ENCODE measurements at places on chromosomes 2 and 18. TPM values are rescaled to one million over a fixed set of nuclear protein-coding genes. Genes with fewer than 3 reads are reported as not detected.

KDSR gene
- 26.0 TPM for total RNA-seq

GAL3ST2 gene
- total RNA-seq: not detected

ERFE gene
- 3.8 TPM for total RNA-seq

RAB27B gene
- 31.8 TPM for total RNA-seq

BOD1L2 gene
- not detected for total RNA-seq

TPO gene
- total RNA-seq: 0.07 TPM

TWSG1 gene
- 32.5 TPM for total RNA-seq

EFR3B gene
- total RNA-seq: 0.07 TPM

COLEC12 gene
- total RNA-seq: not detected

IMP4 gene
- 142 TPM for total RNA-seq

NOSTRIN gene
- under 0.01 TPM for total RNA-seq

GYPC gene
- 2.8 TPM for total RNA-seq

CRYGC gene
- total RNA-seq: not detected

ALPG gene
- total RNA-seq: not detected

LGALSL gene
- total RNA-seq: 17.7 TPM

EFHD1 gene
- total RNA-seq: 0.07 TPM

TBR1 gene
- not detected for total RNA-seq

MFSD6 gene
- total RNA-seq: 55.0 TPM

CCDC74B gene
- 0.34 TPM for total RNA-seq
